Cortex of kidney (tissue), 1 donor: ENCODE measurements at places on chromosomes 7 and 10.

DNA sequence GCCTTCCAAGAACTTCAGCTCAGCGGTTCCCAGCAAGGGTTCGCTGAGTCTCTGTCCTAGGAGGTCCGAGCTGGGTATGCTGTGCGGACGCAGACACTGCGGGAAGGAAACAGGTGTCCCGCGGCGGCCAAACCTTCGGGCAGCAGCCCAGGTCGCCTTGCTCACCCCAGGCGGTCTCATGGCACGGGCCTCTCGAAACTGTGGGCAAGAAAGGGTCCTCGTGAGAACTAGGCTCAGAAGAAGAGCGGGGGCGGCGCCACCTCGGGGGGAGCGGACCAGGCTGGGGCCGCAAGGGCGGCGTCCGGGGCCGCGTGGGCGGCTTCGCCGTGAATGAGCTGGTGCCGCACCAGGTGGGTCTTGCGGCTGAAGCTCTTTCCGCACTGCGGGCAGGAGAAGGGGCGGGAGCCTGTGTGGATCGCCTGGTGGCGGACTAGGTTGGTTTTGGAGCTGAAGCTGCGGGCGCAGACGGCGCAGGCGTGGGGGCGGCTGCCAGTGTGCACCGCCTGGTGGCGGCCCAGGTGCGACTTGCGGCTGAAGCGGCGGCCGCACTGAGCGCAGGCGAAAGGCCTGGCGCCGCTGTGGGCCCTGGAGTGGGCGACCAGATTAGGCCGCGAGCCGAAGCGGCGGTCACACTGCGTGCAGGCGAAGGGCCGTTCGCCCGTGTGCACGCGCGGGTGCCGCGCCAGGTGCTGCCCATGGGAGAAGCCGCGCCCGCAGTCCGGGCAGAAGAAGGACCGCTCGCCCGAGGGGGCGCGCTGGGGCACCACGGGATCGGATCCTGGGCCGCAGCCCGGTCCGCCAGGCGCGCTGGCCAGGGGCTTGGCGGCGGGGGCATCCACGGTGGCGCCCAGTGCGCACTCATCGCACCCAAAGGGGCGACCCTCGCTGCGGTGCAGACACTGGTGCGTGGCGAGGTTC, 8.6 kb downstream of the ZNF467 start:
- no peak for DNase-seq

DNA sequence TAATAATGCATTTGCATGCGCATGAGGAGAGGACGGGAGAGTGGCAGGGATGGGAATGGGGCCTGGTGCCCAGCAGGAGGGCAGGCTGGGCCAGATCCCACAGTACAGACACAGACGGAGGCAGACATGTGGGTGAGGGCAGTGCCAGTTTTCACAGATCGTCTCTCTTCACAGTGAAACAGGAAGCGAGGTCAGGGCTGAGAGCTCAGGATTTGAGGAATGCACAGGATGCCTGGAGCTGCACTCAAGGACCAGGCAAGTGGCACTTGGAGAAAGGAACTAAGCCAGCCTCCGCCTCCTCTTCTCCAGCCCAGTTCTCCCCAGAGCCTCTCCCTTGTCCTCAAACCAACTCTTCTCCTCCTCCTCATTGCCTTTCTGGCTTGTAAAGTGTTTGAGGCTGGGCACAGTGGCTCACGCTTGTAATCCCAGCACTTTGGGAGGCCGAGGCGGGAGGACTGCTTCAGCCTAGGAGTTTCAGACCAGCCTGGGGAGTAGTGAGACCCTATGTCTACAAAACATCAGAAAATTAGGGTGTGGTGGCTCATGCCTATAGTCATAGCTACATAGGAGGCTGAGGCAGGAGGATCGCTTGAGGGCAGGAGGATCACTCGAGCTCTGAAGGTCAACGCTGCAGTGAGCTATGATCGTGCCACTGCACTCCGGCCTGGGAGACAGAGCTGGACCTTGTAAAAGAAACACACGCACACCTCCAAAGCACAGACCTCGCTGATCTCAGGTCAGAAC, 115.2 kb downstream of the HIP1 start:
- no peak for DNase-seq

GRCh38 chr7:88670536-88670935, 89.0 kb upstream of the ZNF804B start:
- DNase-seq, result no peak

GRCh38 chr10:62529396-62529795, 155.2 kb downstream of the ZNF365 start:
- no peak for DNase-seq

DNA sequence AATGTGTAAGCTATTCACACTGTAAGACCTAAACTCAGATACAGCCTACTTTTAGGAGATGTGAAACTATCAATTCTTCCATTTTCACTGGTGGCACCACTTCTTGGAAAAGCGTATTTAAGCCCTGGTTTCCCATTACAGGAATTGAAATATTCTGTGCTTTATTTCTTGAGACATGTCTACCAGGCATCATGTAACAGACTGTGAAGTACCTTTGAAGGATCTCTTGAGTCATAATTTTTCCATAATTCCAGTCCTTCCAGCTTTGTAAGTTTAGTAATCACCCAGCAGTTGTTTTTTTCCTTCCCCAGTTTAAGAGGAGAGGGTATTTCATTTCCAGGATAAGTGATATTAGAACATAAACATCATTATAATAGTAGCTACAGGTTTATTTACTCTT, 186.0 kb upstream of the PRPS1L1 start:
- DNase-seq, result no peak

GRCh38 chr10:130929422-130930325, 381.8 kb downstream of the TCERG1L start:
- DNase-seq, result no peak
